ENCODE measurements at places on chromosomes 2 and 18. TPM values are rescaled to one million over a fixed set of nuclear protein-coding genes. Genes with fewer than 3 reads are reported as not detected.

CCDC142 gene
- total RNA-seq = 35.6 TPM

GRB14 gene
- 24.0 TPM for total RNA-seq

EVA1A gene
- total RNA-seq = 1.1 TPM

SNED1 gene
- total RNA-seq = 3.3 TPM

TEX51 gene
- total RNA-seq = not detected

CXCR1 gene
- not detected for total RNA-seq

UGT1A7 gene
- total RNA-seq = not detected

AMER3 gene
- total RNA-seq = 32.8 TPM

L3MBTL4 gene
- 20.4 TPM for total RNA-seq

IKZF2 gene
- total RNA-seq = 12.0 TPM

C1GALT1C1L gene
- total RNA-seq = not detected

FOXI3 gene
- total RNA-seq = 0.47 TPM

ARHGEF33 gene
- 3.9 TPM for total RNA-seq

ANO7 gene
- 0.16 TPM for total RNA-seq

NETO1 gene
- 47.7 TPM for total RNA-seq

ARL5A gene
- total RNA-seq = 87.7 TPM

ACVR1C gene
- total RNA-seq = 20.7 TPM

CYBRD1 gene
- total RNA-seq = 12.3 TPM

DNA sequence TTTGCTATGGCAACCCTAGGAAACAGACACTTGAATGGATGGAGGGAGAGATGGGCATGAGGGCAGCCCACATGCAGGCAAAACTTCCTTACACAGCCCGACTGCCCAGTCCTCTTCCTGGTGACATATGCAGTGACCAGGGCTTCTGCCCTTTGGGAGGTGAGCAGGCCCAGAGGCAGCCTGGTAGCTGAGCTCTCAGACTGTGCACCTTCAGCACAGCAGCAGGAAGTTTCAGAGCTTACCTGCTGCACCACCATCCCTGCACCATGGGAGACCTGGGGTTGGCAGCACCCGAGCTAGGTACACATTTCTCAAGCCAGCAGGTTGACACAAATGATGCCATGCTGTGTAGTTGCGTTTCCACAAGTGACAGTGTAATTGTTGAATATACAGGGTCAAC is 97.6 kb upstream of the LMAN1 start:
- DNase-seq = no peak

GRCh38 chr2:114034742-114035141 is 144.9 kb downstream of the ACTR3 start:
- DNase-seq = no peak

DNA sequence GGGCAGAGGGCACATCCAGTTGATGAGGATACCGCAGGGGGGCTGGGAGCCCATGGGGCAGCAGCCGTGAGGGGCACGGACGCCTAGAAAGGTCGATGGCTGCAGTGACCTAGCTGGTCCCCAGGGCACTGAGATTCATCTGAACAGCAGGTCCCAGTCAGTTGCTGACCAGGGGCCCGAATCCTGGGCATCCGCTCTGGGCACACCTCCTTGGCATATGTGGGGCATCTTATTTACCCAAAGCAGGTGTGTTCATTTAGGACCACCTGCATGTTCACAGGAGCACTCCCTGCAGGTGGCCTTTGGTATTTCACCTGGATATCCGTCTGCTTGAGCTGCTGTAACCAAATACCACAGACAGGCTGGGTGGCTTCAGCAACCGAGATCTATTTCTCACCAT is 72.0 kb upstream of the ODC1 start:
- DNase-seq = no peak

DNA sequence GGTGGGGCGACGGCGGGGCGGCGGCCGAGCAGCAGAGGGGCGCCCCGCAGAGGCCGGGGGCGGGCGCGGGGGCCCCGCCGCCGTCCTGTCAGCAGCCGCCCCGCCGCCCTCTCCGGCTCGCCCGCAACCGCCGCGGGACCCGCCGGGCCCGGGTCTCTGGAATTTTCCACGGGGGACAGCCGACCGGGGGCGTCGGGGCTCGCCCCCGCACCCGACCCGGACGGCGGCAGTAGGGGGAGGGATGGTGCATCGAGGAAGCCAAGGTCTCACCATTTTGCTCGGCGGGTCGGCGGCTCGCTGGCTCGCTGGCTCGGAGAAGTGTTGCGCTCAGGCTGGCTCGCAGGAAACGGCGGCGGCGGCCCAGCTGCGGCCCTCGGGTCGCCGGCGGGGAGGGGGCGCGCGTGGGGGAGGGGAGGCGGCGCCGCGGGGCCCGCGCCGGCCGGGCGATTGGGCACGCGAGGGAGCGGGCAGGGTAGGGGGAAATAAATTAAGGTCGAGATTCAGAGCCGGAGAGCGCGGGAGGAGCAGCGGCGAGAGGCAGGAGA is 405 bp downstream of the PPP3R1 start:
- DNase-seq = no peak

GRCh38 chr18:73677450-73677849 is 470.2 kb downstream of the FBXO15 start:
- DNase-seq = no peak

DNA sequence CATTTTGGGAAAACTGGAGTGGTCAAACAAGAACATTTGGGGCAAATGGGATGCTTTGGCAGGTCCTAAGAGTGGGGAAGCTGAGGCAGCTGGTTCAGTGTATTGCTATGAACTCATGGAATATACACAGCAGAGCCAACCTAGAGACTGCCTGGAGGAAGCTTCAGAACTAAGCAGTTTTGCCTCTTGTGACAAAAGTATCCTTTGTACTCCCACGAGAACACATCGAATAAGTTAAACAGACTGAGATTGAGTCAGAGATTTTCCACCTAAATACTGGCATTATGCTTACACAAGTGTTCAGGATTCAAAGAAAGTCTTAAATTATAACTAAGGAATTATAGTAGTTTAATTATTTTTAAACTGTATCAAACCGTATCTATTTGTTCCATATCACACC is 5.2 kb upstream of the ARMC9 start:
- DNase-seq = no peak

DNA sequence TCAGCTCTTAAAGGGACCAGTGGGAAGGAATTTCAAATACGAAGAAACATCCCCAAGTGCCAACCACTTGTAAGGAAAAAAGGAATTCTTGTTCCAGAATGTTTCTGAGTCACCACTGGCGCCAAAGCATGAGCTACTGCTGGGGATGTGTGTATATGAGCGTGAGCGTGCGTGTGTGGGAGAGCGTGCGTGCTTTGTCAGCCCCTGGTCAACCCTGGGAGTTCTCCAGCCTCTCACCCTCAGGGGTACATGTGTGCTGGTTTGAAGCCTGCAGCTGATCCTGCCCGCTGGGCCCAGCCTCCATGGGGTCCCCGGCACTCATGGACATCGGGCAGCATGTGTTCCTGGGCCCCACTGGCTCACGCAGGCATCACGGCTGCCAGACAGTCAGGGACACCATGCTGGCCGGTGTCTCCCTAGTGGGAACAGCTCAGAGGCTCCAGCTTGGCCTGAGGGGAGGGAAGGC is 17.1 kb downstream of the HS6ST1 start:
- peak; percentile 57 for DNase-seq

- DNase-seq = no peak
Measured at GRCh38 chr2:50513724-50514123, 518.2 kb downstream of the NRXN1 start.

DNA sequence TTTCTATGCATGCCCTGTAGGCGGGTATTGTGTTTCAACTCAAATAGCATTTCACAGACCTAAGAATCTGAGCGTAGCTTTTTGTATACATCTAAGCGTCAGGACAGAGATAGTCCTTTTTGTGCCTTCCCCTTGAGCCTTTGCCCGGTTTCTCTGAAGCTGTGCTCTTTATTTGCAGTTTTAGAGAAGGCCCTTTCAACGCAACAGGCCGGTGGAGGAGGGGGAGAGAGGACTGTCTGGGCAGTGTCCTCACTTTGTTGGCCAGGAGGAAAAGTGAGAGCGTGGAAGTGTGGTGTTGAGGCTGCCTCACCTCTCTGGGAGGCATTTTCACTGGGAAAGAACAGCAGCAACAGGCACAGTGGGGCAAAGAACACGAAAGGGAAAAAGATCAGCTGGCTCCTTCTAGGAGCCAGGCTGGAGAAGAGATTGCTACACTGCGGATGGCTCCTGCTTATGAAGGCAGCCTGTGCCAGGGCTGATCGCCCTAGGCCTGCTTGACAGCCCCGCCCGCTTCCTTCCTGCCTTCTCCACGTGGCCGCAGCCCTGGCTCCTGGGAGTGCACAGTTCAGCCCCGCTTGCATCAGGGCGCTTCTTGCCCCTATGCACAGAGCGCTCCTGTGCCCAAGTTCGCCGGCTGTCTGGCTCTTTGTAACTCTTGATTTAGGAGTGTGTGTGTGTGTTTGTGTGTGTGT is 195.6 kb upstream of the POU3F3 start:
- DNase-seq = peak; percentile 10

DNA sequence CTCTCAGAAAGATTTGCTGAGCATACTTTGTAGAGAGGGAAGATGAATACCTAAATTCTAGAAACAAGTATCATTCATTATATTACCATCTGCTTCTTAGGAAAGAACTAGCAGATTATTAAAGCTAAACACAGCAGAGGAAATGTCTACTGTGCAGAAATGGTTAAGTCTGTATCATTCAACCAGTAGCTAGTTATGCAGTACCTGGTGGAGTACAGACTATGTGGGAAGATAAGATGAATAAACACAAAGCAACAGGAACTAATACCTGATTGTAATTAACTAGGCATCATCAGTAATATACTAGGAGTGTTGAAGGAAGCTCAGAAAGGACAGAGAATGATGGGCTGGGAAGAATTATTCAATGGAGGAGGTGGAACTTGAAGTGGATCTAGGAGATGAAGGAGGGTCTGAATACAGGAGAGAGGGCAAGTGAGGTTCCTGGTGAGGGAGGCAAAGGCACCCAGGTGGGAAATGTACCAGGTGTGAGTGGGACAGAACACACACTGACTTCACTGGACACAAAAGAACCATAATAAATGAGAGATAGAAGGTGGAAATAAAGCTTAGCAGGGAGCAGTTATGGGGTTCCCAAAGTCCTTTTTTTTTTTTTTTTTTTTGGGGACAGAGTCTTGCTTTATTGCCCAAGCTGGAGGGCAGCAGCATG is 9.5 kb downstream of the WDFY1 start:
- no peak for DNase-seq

GRCh38 chr2:31228717-31229116 is 5.2 kb upstream of the EHD3 start:
- DNase-seq = no peak

DNA sequence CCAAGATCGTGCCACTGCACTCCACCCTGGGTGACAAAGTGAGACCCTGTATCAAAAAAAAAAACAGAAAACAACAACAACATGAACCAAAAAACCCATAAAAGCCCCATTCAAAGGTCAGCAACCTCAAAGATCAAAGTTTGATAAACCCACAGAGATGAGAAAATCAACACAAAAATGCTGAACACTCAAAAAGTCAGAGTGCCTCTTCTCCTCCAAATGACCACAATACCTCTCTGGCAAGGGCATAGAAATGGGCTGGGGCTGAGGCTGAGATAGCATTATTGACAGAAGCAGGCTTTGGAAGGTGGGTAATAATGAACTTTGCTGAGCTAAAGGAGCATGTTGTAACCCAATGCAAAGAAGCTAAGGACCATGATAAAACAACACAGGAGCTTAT is 66.3 kb downstream of the FARP2 start:
- no peak for DNase-seq

- DNase-seq = no peak
Measured at GRCh38 chr18:289026-289425, 21.2 kb upstream of the THOC1 start.

GRCh38 chr2:101360232-101360631 is 27.1 kb downstream of the CREG2 start:
- no peak for DNase-seq

DNA sequence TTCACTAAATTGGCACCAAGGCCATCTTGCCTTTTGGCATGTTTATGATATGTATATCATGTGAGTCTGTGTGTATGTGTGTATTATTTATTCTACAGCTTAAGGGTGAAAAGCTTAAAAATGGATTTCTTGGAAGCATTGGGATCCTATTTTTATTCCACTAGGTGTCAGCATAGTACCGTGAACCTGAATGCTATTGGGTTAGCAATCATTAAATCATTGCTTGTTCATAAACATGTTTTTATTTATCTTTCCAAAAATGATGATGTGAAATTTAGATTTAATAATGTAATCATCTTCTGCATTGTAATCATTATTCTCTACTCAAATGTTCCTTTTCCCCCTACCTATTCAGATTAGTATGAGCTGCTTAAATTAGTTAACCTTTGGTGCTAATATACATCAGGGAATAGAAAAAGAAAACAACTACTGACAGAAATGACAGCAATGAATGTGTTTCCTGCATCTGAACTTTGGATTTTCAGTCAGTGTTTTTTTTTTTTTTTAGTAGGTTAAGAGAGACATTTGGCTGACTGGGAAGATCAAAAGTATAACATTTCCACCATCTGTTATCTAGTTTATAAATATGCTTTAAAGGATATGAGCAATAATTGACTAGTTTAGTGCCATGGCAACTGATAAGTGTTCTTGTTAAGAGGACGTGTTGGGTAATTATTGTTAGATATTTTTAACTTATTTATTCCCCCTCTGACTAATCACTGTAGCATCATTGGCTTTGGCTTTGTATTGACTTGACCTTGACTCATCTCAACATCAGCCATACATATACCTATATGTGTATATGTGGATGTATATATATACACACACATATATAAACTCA is 14.1 kb upstream of the ZSWIM2 start:
- no peak for DNase-seq

GRCh38 chr2:42843611-42844010 is 51.2 kb upstream of the HAAO start:
- DNase-seq = no peak

DNA sequence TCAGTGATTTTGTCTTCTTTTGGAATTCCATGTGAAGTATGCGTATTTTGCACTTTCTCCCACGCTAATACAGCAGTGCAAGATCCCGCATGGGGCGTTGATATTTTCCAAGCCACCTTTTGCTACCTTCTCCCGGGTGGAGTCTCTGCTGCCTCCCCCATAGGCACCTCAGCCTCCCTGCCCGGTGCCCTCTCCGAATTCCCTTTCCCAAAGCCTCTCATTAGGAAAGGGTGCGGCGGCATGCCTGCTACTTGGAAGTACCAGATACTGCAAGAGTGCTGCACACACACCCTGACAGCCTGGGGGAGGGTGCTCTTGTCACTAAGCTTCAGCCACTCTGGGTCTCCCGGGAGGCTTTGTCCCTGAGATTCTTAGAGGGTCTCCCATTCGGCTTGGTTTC is 114.4 kb upstream of the PXDN start:
- no peak for DNase-seq

GRCh38 chr2:53515435-53516332 is 251.9 kb upstream of the CHAC2 start:
- DNase-seq = no peak

GRCh38 chr2:230068651-230069055 is at the start of gene SLC16A14:
Gene SLC16A14, minus strand, starts transcription at chr2:230068924. Its CDS starts 9,572 bp downstream, at chr2:230059352.
- no peak for DNase-seq

GRCh38 chr18:56377231-56377630 is 261.2 kb downstream of the TXNL1 start:
- DNase-seq = no peak

GRCh38 chr2:127592761-127593227 is 53.2 kb upstream of the GPR17 start:
- no peak for DNase-seq

DNA sequence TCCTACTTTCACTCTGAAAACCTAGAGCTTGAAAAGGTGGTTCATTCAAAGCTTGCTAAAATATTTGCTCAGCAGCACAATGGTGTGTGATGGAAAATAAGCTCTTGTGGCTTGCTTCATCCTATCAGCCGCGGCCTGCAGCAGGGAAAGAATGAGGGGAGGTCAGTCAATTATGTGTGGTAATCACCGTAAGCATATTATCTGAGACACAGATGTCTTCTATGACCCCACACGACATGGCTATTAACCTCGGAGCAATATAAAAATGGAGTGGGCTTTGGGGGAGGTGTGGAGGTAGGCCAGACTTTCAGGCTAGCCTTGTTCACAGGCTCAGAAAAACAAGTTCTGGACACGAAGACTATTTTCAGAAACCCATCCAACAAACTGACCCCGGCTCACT is 98.4 kb upstream of the SIX3 start:
- DNase-seq = no peak

Measured in occipital lobe (tissue), 3 donors.